Naive thymus-derived CD8-positive, alpha-beta T cell (primary cell): ENCODE measurements at places on chromosomes 6 and 20. TPM values are rescaled to one million over a fixed set of nuclear protein-coding genes. Genes with fewer than 3 reads are reported as not detected.
A peak's percentile ranks its signal among the peaks of the same experiment; 100 is the strongest.

Gene OGFR
- 79.9 TPM for total RNA-seq

Gene MRAP2
- not detected for total RNA-seq

Gene GSTA3
- not detected for total RNA-seq

Gene EFCAB8
- 2.2 TPM for total RNA-seq

DNA sequence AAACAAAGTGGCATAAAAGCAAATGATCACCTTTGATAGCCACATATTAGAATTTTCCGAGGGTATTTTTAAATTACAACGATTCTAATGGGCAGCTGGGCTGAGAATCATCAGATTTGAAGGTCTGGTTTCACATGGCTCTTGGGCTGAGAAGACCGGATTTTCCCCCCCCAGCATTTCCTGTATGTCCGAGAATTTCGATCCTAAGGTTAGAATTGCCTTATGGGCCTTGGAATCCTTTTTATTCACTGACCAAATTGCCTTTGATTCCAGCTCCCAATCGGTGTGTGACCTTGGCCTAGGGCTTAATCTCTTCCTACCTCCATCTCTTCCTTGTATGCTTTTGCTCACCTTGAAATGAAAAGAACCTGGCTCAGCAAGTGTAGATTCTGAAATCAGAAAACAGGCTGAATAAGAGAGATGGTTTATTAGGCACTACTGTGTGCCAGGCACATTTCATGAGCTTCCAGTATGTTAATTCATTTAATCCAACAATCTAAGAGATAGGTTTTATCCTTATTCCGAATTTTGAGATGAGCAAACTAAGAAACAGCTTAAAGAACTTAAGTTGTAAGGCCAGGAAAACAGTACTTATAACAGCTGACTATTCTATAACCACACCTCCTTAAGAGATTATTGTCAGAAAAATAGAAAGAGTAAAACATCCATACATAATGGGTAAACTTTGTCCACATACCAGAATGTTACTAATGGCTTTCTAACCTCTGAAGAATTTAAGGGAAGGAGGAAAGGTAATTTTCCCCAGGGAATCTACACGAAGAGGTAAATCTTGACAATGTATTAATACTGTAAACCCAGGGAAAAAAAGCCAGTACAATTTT lies 39.4 kb downstream of the HFE start:
- H3K4me3 ChIP-seq, result peak overlapping the region; percentile 97
- H3K4me1 ChIP-seq, result peaks cover 54% of the 10 kb centered on the region
- H3K36me3 ChIP-seq, result peaks cover 40% of the 10 kb centered on the region
- peak overlapping the region; percentile 99 for H3K27ac ChIP-seq
- peaks cover 4% of the 10 kb centered on the region for H3K27me3 ChIP-seq

- no peak overlapping the region for H3K4me3 ChIP-seq
- H3K27ac ChIP-seq, result peak overlapping the region; percentile 44
- H3K27me3 ChIP-seq, result no peaks in the 10 kb centered on the region
- no peak for DNase-seq
- H3K4me1 ChIP-seq, result peaks cover 60% of the 10 kb centered on the region
Measured at GRCh38 chr6:89346433-89346832, 6.1 kb downstream of the UBE2J1 start.

DNA sequence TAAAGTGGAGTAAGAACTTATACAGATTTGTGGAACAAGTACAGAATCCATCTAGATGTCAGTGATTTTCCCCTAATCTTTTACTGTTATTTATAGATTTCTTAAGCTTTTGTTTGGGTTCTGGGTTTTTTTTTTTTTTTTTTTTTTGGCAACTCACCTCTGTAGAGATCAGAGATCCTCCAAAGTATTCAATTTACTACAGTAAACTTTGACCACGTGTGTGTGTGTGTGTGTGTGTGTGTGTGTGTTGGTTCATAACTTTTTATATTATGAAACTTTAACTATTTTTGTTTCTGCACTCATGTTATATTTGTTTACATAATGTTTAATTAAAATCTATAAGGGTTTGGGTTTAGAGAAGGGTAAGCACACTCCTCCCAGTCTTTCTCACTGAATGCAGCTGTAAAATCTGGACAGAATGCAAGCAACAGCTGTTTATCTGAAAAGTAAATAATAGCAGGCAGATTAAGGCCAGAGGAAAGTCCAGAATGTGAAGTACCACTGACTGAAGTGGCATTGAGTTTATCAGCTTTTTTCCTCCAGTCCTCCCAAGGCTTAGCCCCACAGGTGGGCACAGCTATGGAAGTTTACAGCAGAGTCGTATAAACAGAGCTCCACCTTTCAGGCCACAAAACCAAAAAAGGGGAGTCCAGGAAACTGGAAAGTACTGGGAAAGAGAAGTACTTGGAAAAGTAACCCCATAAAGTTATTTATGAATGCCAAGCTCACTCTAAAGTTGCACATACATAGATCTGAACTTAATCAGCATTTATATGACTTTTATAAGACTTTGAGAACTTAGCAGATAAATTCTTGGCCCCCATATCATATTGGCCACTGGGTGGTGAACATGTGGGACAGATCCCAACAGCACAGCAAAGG lies 43.0 kb upstream of the CD2AP start:
- no peak for DNase-seq
- H3K27me3 ChIP-seq, result no peaks in the 10 kb centered on the region
- no peaks in the 10 kb centered on the region for H3K4me1 ChIP-seq
- no peak overlapping the region for H3K27ac ChIP-seq

DNA sequence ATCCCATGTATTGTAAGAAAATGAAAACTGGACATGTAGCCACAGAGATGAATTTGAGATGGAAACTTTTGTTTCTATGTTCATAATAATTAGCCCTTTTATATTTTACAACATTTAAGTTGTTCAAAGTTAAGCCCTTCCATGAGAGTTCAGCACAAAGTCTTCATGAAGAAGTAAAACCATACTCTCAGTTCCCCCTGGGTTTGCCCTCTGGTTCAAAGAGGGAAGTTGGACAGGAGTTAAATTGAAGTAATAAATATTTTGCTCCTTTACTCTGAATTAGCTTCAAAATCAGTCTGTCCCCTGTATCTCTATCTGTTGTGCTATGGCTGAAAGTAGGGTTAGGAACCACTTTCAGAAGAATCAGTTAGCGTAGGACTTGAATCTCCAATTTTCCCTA lies 31.1 kb downstream of the PHACTR2 start:
- no peak for DNase-seq
- no peak overlapping the region for H3K27ac ChIP-seq
- no peaks in the 10 kb centered on the region for H3K36me3 ChIP-seq
- peaks cover 4% of the 10 kb centered on the region for H3K27me3 ChIP-seq
- no peak overlapping the region for H3K4me3 ChIP-seq

DNA sequence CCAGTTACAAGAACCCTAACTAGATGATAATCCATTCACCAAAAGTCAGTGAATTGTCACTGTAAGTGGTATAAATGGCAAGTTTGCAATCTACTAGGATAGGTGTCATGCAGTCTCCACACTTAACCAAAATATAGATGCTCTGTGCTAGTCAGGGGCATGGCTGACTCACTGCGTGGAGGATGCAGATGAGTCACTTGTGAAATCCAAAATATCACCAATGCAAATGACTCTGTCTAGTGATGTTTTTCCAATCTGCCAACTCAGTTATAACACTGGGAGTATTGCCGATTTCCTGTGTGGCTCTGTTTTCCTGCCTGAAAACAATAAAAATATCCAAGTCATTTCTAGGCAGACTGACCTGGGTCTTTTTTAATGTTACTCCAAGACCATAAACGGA lies 47.8 kb upstream of the NRSN1 start:
- no peaks in the 10 kb centered on the region for H3K36me3 ChIP-seq
- no peak overlapping the region for H3K4me3 ChIP-seq
- no peak overlapping the region for H3K27ac ChIP-seq
- H3K4me1 ChIP-seq, result no peaks in the 10 kb centered on the region

DNA sequence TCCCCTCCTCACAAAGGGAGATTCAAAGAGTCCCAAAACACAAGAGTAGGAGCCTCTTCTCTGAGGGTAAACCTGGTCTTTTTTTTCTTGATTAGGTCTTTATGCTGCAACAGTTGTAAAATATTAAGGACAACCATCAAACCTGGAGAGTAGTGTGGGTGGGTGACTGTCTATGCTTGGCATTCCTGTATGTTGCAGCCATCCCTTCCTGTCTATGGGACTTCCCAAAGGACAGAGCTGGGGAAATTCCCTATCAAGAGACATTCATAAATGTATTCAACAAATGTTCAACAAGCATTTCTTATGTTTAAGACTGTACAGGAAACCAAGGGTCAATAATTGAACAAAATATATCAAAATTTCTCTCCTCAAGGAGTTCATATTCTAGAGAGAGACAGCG lies 5.5 kb downstream of the BTN2A2 start:
- peaks cover 31% of the 10 kb centered on the region for H3K4me1 ChIP-seq
- peaks cover 30% of the 10 kb centered on the region for H3K36me3 ChIP-seq
- DNase-seq, result no peak
- H3K27ac ChIP-seq, result no peak overlapping the region

GRCh38 chr6:91088515-91088914 lies 501.6 kb upstream of the MAP3K7 start:
- no peak overlapping the region for H3K4me3 ChIP-seq
- H3K27ac ChIP-seq, result no peak overlapping the region
- H3K27me3 ChIP-seq, result no peaks in the 10 kb centered on the region
- no peak for DNase-seq
- H3K4me1 ChIP-seq, result no peaks in the 10 kb centered on the region

GRCh38 chr6:78618970-78619369 lies 248.4 kb upstream of the IRAK1BP1 start:
- no peak for DNase-seq
- H3K4me1 ChIP-seq, result no peaks in the 10 kb centered on the region
- peaks cover 2% of the 10 kb centered on the region for H3K27me3 ChIP-seq
- no peaks in the 10 kb centered on the region for H3K36me3 ChIP-seq

DNA sequence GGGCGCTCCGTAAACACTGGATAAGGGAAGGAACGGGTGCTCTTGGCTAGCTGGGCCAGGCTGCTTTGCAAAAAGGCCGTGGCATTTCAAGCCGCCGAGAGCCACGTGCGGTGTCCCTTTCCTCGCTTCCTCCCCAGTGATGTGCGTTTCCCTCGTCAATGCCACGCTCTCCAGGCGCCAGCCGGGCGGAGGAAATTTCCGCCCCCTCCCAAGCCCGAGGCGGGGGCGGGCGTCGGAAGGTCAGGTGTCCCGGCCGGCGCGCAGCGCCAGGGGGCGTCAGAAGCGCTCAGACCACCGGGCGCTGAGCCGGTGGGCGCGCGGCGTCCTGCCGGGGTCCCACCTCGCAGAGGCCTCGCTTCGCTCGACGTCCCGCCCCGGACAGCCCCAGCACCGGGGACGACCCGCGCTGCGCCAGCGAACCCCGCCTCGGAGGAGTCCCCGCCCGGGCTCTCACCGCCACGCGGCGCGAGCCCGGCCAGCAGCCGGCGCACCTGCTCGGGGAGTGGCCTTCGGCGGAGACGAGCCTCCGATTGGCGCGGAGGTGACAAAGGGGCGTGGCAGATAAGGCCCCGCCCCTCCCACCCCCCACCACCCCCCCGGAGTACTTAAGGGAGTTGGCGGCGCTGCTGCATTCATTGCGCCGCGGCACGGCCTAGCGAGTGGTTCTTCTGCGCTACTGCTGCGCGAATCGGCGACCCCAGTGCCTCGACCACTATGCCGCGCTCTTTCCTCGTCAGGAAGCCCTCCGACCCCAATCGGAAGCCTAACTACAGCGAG lies at the start of gene SNAI1:
TSS of gene SNAI1 (plus strand) at position 635 of the 777 bp plus-strand sequence. CDS start at position 715, 80 bp downstream.
- no peaks in the 10 kb centered on the region for H3K27me3 ChIP-seq
- peak within 1 kb of the TSS; percentile 77 for H3K27ac ChIP-seq
- peak; percentile 93 for DNase-seq

GRCh38 chr20:51811042-51811355 lies 8.7 kb upstream of the SALL4 start:
- H3K4me3 ChIP-seq, result no peak overlapping the region
- peaks cover 27% of the 10 kb centered on the region for H3K27me3 ChIP-seq
- no peaks in the 10 kb centered on the region for H3K36me3 ChIP-seq
- DNase-seq, result no peak

GRCh38 chr6:105675715-105676397 lies 273.0 kb upstream of the PREP start:
- peaks cover 2% of the 10 kb centered on the region for H3K36me3 ChIP-seq
- H3K4me3 ChIP-seq, result no peak overlapping the region
- H3K4me1 ChIP-seq, result no peaks in the 10 kb centered on the region
- no peak for DNase-seq
- no peak overlapping the region for H3K27ac ChIP-seq

DNA sequence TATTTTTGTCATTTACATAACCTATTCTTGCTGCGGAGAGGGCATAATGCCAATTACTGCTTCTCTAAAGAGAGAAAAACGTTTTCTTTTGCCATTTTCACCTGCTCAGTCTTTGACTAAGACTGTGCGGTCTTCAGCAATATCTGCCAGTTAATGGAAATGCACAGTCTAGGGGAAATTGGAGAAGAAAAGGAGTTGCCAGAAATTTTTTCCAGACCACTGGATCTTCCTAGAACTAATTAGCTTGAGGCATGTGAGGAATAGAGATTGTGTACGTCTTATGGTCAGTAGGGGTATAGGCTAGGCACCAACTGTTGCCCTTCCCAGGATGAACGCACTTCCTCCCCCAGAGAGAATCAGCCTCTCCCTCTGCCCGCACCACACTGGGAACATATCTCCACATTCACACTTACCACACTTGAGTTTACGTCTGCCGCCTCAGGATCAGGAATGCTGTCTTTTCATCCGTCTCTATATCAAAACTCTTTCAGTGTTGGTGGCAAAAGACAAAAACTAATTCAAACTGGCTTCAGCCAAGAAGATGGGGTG lies 67.9 kb upstream of the E2F3 start:
- no peak for DNase-seq
- H3K4me1 ChIP-seq, result peaks cover 27% of the 10 kb centered on the region
- H3K36me3 ChIP-seq, result peaks cover 3% of the 10 kb centered on the region
- H3K27me3 ChIP-seq, result no peaks in the 10 kb centered on the region
- no peak overlapping the region for H3K27ac ChIP-seq

DNA sequence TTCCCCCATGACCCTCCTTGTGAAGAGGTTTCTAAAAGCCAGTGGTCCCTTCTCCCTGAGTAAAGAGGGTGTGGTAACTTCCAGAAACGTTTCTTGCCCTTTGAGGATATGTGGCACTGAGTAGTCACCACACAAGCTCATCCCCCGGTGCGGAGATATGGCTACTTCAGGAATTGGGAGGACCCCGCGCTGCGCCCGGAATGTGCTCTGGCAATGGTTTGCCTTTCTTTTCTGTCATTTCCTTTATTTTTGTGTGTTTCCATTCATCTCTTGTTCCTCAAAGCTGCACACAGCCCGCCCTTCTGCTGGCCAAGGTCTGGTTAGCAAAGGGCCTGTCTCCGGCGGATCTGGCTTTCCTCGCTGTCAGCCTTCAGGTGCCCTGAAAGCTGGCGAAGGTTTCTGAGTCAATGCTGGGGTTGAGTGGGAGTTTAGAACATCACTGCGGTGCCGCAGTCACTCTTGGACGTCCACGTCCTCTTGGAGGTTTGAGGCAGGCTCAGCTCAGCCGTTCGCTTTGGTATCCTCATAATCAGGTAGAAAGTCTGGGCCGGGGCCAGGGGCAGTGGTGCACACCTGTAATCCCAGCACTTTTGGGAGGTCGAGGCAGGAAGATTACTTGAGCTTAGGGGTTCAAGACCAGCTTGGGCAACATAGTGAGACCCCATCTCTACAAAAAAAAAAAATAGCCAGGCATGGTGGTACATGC lies 67.2 kb downstream of the TCP11 start:
- no peak overlapping the region for H3K27ac ChIP-seq
- peaks cover 10% of the 10 kb centered on the region for H3K36me3 ChIP-seq
- no peak for DNase-seq
